Right atrium auricular region (tissue), 2 donors: ENCODE measurements at places on chromosomes 2 and 18. TPM values are rescaled to one million over a fixed set of nuclear protein-coding genes. Genes with fewer than 3 reads are reported as not detected.

The RIT2 gene
- not detected for total RNA-seq

The PDCL3 gene
- 13.6 TPM for total RNA-seq

DNA sequence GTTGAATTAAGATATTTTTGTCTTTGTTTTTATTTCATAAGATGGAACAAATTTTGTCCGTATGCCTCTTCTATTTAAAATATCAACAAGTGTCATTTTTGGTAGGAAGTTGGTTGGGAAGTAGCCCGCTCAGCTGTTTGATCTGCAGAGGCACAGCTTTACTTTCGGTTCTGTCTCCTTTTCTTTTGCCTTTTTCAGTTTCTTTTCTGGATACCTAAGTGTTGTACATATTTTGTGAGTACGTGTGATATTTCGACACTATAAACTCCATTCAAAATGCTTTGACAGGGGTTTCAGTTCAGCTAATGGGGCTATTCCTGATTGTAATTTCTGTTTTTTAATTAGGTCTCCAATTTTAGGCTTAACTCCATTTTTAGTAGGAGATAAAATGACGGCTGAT is 1785.0 kb upstream of the LRRTM1 start:
- H3K27me3 ChIP-seq: no peaks in the 10 kb centered on the region
- H3K27ac ChIP-seq: no peak overlapping the region
- H3K36me3 ChIP-seq: no peaks in the 10 kb centered on the region

- H3K36me3 ChIP-seq: no peaks in the 10 kb centered on the region
- no peak overlapping the region for H3K4me3 ChIP-seq
- H3K27ac ChIP-seq: no peak overlapping the region
Observed at GRCh38 chr18:30925795-30926194, 116.7 kb downstream of the DSC3 start.

DNA sequence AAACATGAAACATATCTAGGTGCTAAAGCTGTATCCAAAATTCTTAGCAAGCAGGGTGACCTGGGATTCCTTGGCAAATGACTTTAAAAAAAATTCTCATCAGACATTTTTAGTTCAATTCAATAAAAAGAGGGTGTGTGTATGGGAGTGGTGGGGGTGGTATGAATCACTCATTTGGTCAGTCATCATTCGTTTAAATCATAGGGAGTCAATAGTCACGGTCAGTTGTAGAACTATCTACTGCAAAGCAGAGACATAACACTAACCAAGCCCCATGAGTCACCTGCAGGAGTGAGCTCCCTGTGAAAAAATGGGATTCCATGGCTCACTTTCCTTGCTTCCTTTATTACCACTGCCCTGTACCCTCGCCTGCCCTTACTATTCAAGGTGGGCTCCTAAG is 380.6 kb upstream of the TCF4 start:
- H3K27me3 ChIP-seq: no peaks in the 10 kb centered on the region
- H3K36me3 ChIP-seq: no peaks in the 10 kb centered on the region
- no peaks in the 10 kb centered on the region for H3K4me1 ChIP-seq
- H3K27ac ChIP-seq: no peak overlapping the region
- no peak overlapping the region for H3K4me3 ChIP-seq

- DNase-seq: no peak
- H3K4me1 ChIP-seq: no peaks in the 10 kb centered on the region
- H3K36me3 ChIP-seq: no peaks in the 10 kb centered on the region
- no peak overlapping the region for H3K27ac ChIP-seq
- H3K27me3 ChIP-seq: no peaks in the 10 kb centered on the region
Observed at GRCh38 chr2:158009399-158009798, 92.3 kb upstream of the UPP2 start.

DNA sequence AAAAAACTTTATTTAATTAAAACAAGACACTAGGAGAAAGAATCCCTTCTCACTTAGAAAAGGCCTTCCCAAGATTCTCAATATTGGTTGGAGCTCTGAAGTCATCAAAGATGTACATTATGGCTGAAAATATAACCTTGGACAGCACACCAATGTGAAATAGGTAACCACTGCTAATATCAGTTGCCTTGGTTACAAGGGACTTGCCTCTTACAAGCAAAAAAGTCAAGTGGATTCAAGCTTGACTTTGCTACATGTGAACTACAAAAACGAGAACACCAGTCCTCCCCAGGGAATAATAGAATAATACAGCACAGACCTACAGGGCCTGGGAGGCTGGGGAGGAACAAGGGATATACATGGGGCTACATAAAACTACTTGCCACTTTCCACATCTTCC is 46.1 kb downstream of the NABP1 start:
- DNase-seq: no peak
- no peaks in the 10 kb centered on the region for H3K36me3 ChIP-seq
- H3K4me1 ChIP-seq: no peaks in the 10 kb centered on the region
- H3K4me3 ChIP-seq: no peak overlapping the region
